ENCODE measurements at places on chromosomes 12 and 14.

GRCh38 chr14:33836900-33837577, 113.8 kb downstream of the EGLN3 start:
- DNase-seq: no peak
- no peak overlapping the region for H3K4me3 ChIP-seq
- H3K27me3 ChIP-seq: no peaks in the 10 kb centered on the region
- H3K4me1 ChIP-seq: no peaks in the 10 kb centered on the region

DNA sequence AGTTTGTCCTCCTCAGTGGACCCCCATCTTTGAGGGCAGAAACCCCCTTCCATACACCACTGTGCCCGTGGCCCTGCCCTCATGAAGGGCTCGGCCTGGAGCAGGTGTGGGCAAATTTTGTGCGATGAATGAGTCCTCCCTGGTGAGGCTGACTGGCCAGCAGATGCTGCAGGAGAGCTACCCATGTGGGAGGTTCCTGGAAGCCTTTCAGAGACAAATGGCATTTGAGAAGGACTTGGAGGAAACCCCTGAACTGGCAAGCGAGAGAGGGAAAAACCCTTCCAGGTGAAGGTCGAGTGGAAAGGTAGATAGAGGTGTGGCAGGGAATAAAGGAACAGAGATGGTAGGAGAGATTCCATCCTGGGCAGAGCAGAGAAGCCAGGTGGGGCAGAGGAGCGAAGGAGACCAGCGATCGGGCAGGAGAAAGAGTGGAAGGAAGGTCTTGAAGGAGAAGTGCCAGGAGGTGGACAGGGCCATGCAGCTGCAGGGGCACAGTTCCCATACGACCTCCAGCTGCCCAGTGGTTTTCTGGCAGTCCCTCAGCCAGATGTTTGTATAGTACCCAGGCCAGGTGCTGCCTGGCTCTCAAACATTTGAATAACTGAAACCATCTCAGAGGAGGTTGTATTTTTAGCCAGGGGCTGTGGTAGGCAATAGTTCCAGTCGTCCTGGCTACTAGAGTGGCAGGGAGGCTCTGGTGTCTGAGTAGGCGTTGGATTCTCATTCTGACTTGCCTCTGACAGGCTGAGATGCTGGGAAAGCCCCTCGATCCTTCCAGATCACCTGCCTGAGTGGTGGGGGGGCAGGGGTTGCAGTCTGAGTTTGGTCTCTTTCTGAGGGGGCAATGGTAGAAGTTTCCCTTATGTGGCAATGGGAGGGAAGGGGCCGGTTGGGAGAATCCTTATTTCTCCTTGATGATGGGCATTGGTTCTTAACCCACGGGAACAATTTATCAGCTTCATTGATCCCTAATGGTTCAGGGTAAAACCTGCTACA, 40.1 kb downstream of the FBXL14 start:
- H3K27ac ChIP-seq: no peak overlapping the region
- H3K36me3 ChIP-seq: no peaks in the 10 kb centered on the region
- no peak for DNase-seq
- H3K4me1 ChIP-seq: no peaks in the 10 kb centered on the region

DNA sequence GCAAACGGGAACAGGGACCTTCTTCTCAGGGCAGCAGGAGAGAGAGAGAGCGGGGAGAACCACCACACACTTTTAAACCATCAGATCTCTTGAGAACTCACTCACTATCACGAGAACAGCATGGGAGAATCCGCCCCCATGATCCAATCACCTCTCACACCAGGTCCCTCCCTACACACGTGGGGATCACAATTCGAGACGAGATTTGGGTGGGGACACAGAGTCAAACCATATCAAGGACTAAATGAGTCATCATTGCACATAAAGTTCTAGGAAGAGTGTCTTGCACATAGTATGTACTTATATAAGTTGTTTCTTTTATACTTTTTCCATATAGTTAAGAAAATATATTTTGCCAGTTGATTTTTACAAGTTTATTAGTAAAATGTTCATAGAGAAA, 17.6 kb upstream of the NTN4 start:
- no peak for DNase-seq
- H3K27me3 ChIP-seq: no peaks in the 10 kb centered on the region
- no peaks in the 10 kb centered on the region for H3K36me3 ChIP-seq
- H3K4me3 ChIP-seq: no peak overlapping the region
- H3K27ac ChIP-seq: no peak overlapping the region

DNA sequence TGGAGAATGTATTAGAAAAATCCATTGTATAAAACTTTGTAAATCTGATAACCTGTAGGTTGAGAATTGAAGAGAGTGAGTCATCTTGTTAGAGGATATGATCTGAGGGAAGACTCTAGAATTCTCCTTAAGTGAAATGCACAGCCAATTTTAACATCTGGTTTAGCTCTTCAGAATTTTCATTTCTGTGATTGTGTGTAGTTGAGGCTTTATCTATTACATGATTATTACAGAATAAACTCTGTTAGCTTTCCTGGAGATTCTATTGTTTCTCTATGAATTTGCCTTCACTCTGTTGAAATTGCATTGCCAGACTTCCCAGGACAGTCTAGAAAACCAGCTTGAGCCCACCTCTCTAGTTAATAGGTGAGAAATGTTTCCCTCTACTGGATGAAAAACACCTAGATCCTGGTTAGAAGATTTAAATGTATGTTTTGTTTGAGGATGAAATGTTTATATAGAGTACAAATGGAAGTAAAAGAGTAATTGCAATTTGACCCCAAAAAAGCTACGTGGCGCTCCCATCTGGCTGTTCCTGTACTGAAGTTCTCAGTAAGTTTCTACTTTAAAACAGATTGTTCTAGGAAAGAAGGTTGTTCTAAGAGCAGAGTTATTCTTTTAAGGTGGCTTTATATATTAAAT, 2.9 kb downstream of the NUDT4 start:
- no peaks in the 10 kb centered on the region for H3K36me3 ChIP-seq
- peak overlapping the region; percentile 94 for H3K4me3 ChIP-seq
- peaks cover 43% of the 10 kb centered on the region for H3K4me1 ChIP-seq
- no peaks in the 10 kb centered on the region for H3K27me3 ChIP-seq

DNA sequence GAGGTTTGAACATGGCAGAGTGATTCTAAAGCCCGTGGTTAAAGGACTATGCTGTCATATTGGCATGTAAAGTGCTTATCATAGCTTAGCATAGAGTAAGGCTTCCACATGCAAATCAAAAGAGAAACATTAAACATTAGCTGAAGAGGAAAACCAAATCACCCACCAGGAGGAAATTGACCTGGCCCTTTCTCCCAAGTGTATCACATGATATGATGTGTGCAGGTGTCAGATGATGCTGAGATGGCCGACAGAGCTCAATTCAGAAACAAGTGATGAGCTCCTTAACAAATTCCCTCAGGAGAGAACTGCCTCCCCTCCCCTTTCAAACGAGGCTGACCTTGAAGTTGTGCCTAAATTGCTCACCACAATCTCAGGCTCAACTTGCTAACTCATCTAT, 217.1 kb upstream of the BTG1 start:
- H3K27ac ChIP-seq: peak overlapping the region; percentile 42
- DNase-seq: no peak
- H3K27me3 ChIP-seq: no peaks in the 10 kb centered on the region
- H3K36me3 ChIP-seq: no peaks in the 10 kb centered on the region
- H3K4me3 ChIP-seq: no peak overlapping the region
- H3K4me1 ChIP-seq: no peaks in the 10 kb centered on the region

- H3K27me3 ChIP-seq: no peaks in the 10 kb centered on the region
- peaks cover 3% of the 10 kb centered on the region for H3K4me1 ChIP-seq
- no peaks in the 10 kb centered on the region for H3K36me3 ChIP-seq
- peak within 1 kb of the TSS; percentile 14 for H3K27ac ChIP-seq
- H3K4me3 ChIP-seq: no peak within 1 kb of the TSS
- no peak for DNase-seq
Observed at GRCh38 chr14:69796797-69797500, at the start of gene SLC10A1. Gene SLC10A1 (minus strand): TSS chr14:69797241. CDS start chr14:69797155, 86 bp downstream.

DNA sequence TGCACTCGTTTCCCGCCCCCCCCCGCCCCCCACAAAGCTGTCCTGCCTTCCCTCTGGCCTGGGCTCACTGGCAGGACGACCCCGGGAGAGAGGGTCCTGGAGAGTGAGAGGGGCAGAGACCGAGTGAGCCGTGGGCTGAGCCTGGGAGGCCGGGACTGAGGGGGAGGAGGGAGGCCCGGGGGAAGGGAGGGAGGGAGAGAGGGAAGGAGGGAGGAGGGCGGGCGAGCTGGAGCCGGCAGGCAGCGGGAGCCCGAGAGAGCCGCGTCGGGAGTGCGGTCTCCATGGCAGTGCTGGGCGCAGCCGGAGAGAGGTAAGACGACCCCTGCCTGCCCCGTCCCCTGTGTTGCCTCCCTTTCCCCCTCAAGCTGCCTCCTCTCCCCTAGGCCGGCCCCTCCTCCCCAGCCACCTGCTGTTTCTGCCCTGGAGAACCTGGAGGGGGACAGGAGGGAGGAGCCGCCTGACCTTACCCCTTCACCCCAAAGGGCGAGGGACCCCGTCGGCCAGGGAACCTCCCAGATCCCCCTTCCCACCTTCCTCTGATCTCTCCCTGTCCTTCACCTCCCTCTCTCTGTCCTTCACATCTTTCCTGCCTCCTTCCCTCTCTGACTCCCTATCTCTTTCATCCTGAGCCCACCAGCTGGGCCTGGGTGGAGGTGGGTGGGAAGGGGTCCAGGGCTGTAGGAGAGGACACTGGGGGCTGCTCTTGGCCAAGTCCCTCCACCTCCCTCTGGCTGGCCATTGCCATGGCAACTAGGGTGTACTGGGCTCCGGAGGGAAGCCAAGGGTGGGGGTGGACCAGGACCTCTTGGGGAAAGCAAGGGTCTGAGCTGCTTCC, at the start of gene GPR162:
Gene GPR162, plus strand, starts transcription at position 231 of the 835 bp plus-strand sequence. CDS start 2,078 bp downstream, outside the sequence.
- H3K27me3 ChIP-seq: no peaks in the 10 kb centered on the region
- DNase-seq: no peak
- H3K27ac ChIP-seq: peak within 1 kb of the TSS; percentile 66
- H3K36me3 ChIP-seq: no peaks in the 10 kb centered on the region

GRCh38 chr14:71780075-71780474, 152.2 kb upstream of the RGS6 start:
- no peaks in the 10 kb centered on the region for H3K27me3 ChIP-seq
- H3K27ac ChIP-seq: no peak overlapping the region
- H3K36me3 ChIP-seq: no peaks in the 10 kb centered on the region
- H3K4me3 ChIP-seq: no peak overlapping the region
- no peak for DNase-seq
- H3K4me1 ChIP-seq: peaks cover 5% of the 10 kb centered on the region

GRCh38 chr14:95047754-95048153, 109.6 kb downstream of the DICER1 start:
- no peaks in the 10 kb centered on the region for H3K36me3 ChIP-seq
- DNase-seq: no peak
- H3K27me3 ChIP-seq: no peaks in the 10 kb centered on the region
- H3K4me1 ChIP-seq: no peaks in the 10 kb centered on the region
- H3K4me3 ChIP-seq: no peak overlapping the region
- H3K27ac ChIP-seq: no peak overlapping the region

DNA sequence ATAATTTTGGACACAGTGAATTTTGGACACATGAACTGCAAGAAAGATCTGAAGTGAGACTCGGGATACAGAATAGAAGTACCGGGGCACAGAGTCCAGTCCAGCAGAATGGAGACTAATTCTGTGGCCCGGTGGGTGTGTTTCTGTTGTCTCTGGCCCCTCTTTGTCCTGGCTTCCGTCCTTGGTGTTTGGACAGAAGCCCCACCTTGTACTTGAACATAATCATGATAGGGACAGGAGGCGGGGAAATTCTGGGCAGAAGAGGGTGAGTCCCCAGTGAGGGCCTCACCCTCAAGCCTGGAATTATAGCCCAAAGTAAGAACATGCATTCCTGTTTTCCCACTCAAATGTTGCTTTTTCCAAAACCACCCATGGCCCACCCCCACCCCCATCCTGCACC, 39.9 kb downstream of the TNFAIP2 start:
- H3K27me3 ChIP-seq: no peaks in the 10 kb centered on the region
- no peak overlapping the region for H3K27ac ChIP-seq
- H3K4me3 ChIP-seq: no peak overlapping the region
- peaks cover 3% of the 10 kb centered on the region for H3K4me1 ChIP-seq

GRCh38 chr12:4286228-4286627, 12.7 kb downstream of the CCND2 start:
- no peaks in the 10 kb centered on the region for H3K27me3 ChIP-seq
- DNase-seq: no peak
- H3K27ac ChIP-seq: no peak overlapping the region
- no peak overlapping the region for H3K4me3 ChIP-seq
- H3K36me3 ChIP-seq: no peaks in the 10 kb centered on the region
- H3K4me1 ChIP-seq: peaks cover 73% of the 10 kb centered on the region

- DNase-seq: no peak
- peaks cover 8% of the 10 kb centered on the region for H3K4me1 ChIP-seq
- H3K4me3 ChIP-seq: no peak overlapping the region
Observed at GRCh38 chr12:50790081-50790480, 26.2 kb downstream of the ATF1 start.

GRCh38 chr12:114733919-114734318, 49.9 kb upstream of the TBX3 start:
- no peaks in the 10 kb centered on the region for H3K36me3 ChIP-seq
- H3K4me1 ChIP-seq: peaks cover 12% of the 10 kb centered on the region
- H3K27me3 ChIP-seq: no peaks in the 10 kb centered on the region
- DNase-seq: no peak
- H3K4me3 ChIP-seq: no peak overlapping the region
- H3K27ac ChIP-seq: no peak overlapping the region
